ENCODE measurements at places on chromosomes 5 and 9. TPM values are rescaled to one million over a fixed set of nuclear protein-coding genes. Genes with fewer than 3 reads are reported as not detected.

- no peak for DNase-seq
- H3K4me3 ChIP-seq = no peak overlapping the region
- no peaks in the 10 kb centered on the region for H3K36me3 ChIP-seq
Measured at GRCh38 chr9:76159293-76159926, 234.8 kb downstream of the RFK start.

DNA sequence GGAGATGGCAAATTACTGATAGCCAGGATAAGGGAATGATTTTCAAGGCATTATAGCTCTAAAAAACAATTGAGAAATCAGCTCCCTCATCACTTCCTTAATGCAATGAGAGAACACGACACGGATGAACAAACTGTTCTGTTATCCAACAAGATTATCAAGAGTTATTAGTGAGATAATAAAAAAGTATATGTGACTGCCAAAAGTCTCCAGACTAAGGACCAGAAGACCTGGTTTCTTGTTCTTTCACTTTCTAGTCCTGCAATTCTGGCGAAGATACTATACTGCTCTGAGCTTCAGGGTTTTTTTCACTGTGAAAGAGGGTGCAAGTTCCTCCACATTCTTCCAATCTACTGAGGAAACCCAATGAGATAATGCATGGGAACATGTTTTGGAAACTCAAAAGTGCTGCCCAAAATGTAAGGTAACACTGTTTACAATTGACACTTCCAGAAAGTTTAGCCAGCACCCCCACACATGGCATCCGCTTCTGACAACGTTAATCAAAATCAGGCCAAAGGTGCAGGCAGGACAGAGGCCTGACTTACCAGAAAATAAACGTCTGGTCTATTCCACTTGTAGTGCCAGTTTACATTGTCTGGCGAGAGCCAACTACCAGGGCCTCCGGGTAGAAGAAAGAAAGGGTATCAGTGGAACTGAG is 254.2 kb downstream of the DOCK8 start:
- no peak for DNase-seq
- no peaks in the 10 kb centered on the region for H3K27me3 ChIP-seq
- H3K4me3 ChIP-seq = peak overlapping the region; percentile 71
- peaks cover 28% of the 10 kb centered on the region for H3K4me1 ChIP-seq
- H3K36me3 ChIP-seq = peaks cover 29% of the 10 kb centered on the region

DNA sequence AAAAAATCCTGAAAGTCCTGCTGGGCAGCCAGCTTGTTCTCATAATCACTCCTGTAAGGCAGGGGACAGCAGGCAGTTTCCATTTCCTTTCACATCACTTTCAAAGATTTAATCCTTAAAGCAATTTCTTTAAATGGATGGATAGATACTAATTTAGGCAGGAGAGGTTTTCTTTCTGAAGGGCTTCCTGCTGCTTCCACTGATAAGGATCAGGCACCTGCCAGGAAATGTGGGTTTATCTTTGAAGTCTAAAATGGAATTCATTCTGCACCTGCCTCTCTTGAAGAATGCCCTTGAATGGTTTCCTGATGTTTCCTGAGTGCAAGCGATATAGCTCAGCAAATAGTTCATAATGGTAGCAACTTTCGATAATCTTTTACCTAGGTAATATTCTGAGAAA is 64.5 kb downstream of the STARD4 start:
- peaks cover 28% of the 10 kb centered on the region for H3K36me3 ChIP-seq
- no peak for DNase-seq
- peaks cover 3% of the 10 kb centered on the region for H3K4me1 ChIP-seq
- H3K4me3 ChIP-seq = no peak overlapping the region
- no peak overlapping the region for H3K27ac ChIP-seq

FABP6 gene
- not detected for total RNA-seq

NR2F1-AS1 gene
- total RNA-seq = not detected
